ENCODE measurements at places on chromosomes 12 and 14.
A peak's percentile ranks its signal among the peaks of the same experiment; 100 is the strongest.

GRCh38 chr12:131221957-131222328 is 268.2 kb downstream of the ADGRD1 start:
- no peak for DNase-seq
- peaks cover 8% of the 10 kb centered on the region for H3K27me3 ChIP-seq
- no peak overlapping the region for H3K4me3 ChIP-seq
- no peaks in the 10 kb centered on the region for H3K36me3 ChIP-seq

- H3K27me3 ChIP-seq, result no peaks in the 10 kb centered on the region
- H3K36me3 ChIP-seq, result no peaks in the 10 kb centered on the region
- H3K4me3 ChIP-seq, result no peak overlapping the region
- no peak for DNase-seq
- no peaks in the 10 kb centered on the region for H3K4me1 ChIP-seq
Measured at GRCh38 chr14:34338056-34338455, 124.0 kb downstream of the SPTSSA start.

DNA sequence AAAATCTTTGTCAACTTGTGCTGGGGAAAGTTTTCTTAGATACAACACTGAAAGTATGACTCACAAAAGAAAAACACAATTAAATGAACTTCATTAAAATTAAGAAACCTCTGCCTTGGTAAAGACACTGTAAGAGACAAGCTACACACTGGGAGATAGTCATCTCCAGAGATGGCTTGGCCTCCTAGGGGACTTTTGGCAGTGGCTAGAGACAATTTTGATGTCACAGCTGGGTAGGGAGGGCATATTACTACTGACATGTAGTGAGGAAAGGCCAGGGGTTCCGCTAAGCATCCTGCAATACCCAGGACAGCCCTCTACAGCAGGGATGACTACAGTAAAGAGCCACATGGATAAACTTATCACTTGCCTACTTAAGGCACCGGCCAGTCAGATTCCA is 8.7 kb upstream of the RNASE4 start:
- H3K27me3 ChIP-seq, result peaks cover 7% of the 10 kb centered on the region
- no peaks in the 10 kb centered on the region for H3K36me3 ChIP-seq
- no peak overlapping the region for H3K4me3 ChIP-seq
- peaks cover 13% of the 10 kb centered on the region for H3K4me1 ChIP-seq
- no peak for DNase-seq

DNA sequence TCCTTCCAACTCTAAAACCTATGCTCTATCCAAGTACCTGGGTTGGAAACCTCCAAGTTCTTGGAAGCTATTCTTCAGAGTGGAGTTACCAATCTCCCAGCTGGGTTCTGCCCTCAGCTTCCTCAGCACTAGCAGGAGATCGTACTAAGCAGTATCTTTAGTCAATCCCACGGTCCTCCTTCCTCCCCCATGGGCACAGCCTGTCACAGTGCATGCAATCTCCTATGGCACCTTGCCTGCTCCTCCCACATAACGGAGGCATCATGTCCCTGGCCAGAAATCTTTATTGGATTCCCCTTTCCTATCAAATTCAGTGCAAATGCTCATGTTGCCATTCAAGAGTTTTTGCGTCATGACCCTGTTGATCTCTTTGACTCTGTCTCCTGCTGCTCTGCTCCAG is 5.4 kb upstream of the LPAR5 start:
- no peak for DNase-seq
- no peaks in the 10 kb centered on the region for H3K27me3 ChIP-seq
- H3K4me1 ChIP-seq, result peaks cover 4% of the 10 kb centered on the region
- no peaks in the 10 kb centered on the region for H3K36me3 ChIP-seq
- H3K27ac ChIP-seq, result no peak overlapping the region

- no peaks in the 10 kb centered on the region for H3K27me3 ChIP-seq
- no peaks in the 10 kb centered on the region for H3K36me3 ChIP-seq
- no peaks in the 10 kb centered on the region for H3K4me1 ChIP-seq
- H3K4me3 ChIP-seq, result no peak overlapping the region
- no peak overlapping the region for H3K27ac ChIP-seq
- no peak for DNase-seq
Measured at GRCh38 chr12:132921685-132922084, 34.3 kb upstream of the CHFR start.

GRCh38 chr12:127245437-127245836 is 1021.5 kb upstream of the TMEM132C start:
- H3K4me3 ChIP-seq, result no peak overlapping the region
- H3K36me3 ChIP-seq, result no peaks in the 10 kb centered on the region

GRCh38 chr14:69355607-69356281 is 42.4 kb downstream of the ERH start:
- H3K27ac ChIP-seq, result no peak overlapping the region
- DNase-seq, result no peak
- H3K36me3 ChIP-seq, result no peaks in the 10 kb centered on the region

DNA sequence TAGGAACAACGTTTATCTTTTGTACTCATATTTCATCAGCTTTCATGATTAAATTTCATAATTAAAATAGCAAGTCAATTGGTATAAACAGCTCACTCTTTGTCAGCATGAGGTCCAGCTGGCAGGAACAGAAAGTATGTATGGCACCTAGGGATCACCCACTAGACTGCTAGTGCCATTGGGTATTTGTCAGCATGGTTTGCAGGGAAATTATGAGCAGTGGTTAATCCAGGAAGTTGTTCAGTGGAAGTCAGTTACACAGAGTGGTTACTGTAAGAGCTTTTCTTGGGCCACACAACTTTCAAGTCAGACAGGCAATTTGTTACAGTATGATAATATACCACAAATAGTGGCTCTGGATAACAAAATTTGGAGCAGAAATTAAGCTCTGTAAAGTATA is 340.3 kb upstream of the RGS6 start:
- H3K4me1 ChIP-seq, result peaks cover 63% of the 10 kb centered on the region
- H3K36me3 ChIP-seq, result peaks cover 4% of the 10 kb centered on the region
- peak; percentile 65 for DNase-seq
- H3K4me3 ChIP-seq, result no peak overlapping the region
- H3K27me3 ChIP-seq, result no peaks in the 10 kb centered on the region

GRCh38 chr14:95619785-95620417 is 66.3 kb upstream of the TCL1B start:
- H3K4me3 ChIP-seq, result no peak overlapping the region
- no peak for DNase-seq
- no peaks in the 10 kb centered on the region for H3K36me3 ChIP-seq
- H3K27me3 ChIP-seq, result no peaks in the 10 kb centered on the region
- no peak overlapping the region for H3K27ac ChIP-seq
- no peaks in the 10 kb centered on the region for H3K4me1 ChIP-seq

GRCh38 chr12:103444983-103445382 is 50.8 kb downstream of the C12orf42 start:
- H3K27ac ChIP-seq, result no peak overlapping the region
- no peak overlapping the region for H3K4me3 ChIP-seq
- H3K36me3 ChIP-seq, result no peaks in the 10 kb centered on the region
- peaks cover 22% of the 10 kb centered on the region for H3K4me1 ChIP-seq
- no peak for DNase-seq
- H3K27me3 ChIP-seq, result no peaks in the 10 kb centered on the region

DNA sequence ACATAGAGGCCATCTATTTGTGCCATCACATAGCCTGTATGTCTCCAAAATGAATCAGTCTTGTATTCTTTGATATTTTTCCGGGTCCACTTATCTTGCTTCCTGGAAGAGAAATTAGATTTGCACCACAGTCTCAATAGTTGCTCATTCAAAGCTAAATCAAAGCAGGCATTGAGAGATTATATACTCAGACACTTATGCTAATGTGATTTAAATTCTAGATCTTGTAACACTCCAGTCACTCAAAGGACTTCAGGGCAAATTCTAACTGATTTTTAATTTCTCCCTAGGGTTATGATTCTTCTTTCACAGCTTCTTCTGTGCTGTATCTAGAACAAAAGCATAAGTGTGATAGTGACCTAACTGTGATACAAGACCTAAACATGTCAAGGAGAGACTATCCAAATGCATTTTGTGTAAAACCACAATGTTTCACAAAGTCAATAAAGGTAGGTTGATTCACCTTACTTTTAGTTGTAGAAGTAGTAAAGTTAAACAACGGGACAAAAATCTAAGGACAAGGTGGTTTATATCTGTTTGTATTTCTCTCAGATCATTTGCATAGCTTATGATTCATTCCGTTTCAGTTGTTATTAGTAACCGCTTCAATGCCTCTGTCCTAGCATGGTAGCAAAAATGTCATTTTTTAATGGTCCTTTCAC is 26.8 kb downstream of the PLBD1 start:
- no peak overlapping the region for H3K27ac ChIP-seq
- no peaks in the 10 kb centered on the region for H3K27me3 ChIP-seq
- no peak for DNase-seq
- no peak overlapping the region for H3K4me3 ChIP-seq

DNA sequence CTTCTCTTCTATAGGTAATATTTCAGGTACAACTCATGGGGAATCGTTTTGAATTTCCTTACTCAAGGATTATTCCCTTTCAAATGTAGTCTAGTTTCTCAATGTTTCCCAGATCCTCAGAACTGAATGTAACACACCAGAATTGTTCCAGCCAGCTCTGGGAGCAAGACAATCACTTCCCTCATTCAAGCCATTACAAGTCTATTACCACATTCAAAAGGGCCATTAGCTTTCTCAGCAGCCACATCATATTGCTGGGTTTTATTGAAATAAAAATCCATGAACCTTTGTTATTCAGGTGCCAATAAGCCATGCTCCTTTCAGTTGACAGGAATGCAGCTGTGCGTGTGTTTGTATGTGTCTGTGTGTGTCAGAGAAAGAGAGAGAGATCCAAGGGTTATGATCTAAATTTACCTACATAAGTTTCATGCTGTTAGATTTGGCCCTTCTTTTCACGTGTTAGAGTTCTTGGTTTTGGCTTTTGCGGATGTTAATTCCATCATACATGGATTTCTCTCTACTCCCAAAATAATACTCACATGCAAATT is 357.7 kb downstream of the BCAT1 start:
- DNase-seq, result no peak
- peaks cover 14% of the 10 kb centered on the region for H3K4me1 ChIP-seq
- H3K27me3 ChIP-seq, result no peaks in the 10 kb centered on the region
- H3K36me3 ChIP-seq, result no peaks in the 10 kb centered on the region

- H3K27me3 ChIP-seq, result no peaks in the 10 kb centered on the region
- DNase-seq, result peak; percentile 50
- H3K36me3 ChIP-seq, result no peaks in the 10 kb centered on the region
- H3K4me1 ChIP-seq, result peaks cover 44% of the 10 kb centered on the region
- peak overlapping the region; percentile 77 for H3K4me3 ChIP-seq
Measured at GRCh38 chr12:29147731-29148595, 1.1 kb upstream of the FAR2 start.

- H3K36me3 ChIP-seq, result peaks cover 83% of the 10 kb centered on the region
- H3K27ac ChIP-seq, result no peak overlapping the region
- H3K27me3 ChIP-seq, result no peaks in the 10 kb centered on the region
- DNase-seq, result no peak
Measured at GRCh38 chr14:99177886-99178835, 93.8 kb downstream of the BCL11B start.

DNA sequence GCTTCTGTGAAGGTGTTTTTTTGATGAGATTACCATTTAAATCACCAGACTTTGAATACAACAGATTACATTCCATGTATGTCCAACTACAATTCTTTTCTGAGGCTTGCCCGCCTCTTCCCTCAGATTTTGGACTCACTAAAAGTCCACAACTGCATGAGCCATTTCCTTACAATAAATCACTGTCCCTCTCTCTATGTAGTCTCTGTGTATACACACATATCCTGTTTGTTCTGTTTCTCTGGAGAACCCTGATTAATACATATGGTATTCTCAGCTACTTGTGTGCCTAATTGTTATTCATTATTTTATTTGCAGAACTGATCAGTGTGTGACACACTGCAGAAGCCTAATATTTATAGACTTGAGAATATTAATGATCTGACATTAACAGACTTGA is 2.4 kb upstream of the MIPOL1 start:
- no peak for DNase-seq
- no peak overlapping the region for H3K27ac ChIP-seq
- H3K4me3 ChIP-seq, result no peak overlapping the region

GRCh38 chr12:111111681-111112080 is 191.3 kb upstream of the MYL2 start:
- DNase-seq, result no peak
- no peaks in the 10 kb centered on the region for H3K4me1 ChIP-seq
- H3K36me3 ChIP-seq, result no peaks in the 10 kb centered on the region
- peaks cover 4% of the 10 kb centered on the region for H3K27me3 ChIP-seq

GRCh38 chr12:32824596-32824995 is 68.9 kb upstream of the YARS2 start:
- H3K27me3 ChIP-seq, result no peaks in the 10 kb centered on the region
- H3K4me3 ChIP-seq, result no peak overlapping the region
- H3K4me1 ChIP-seq, result no peaks in the 10 kb centered on the region
- no peaks in the 10 kb centered on the region for H3K36me3 ChIP-seq

GRCh38 chr14:49768301-49769121 is 558 bp downstream of the KLHDC2 start:
- H3K4me1 ChIP-seq, result peaks cover 35% of the 10 kb centered on the region

DNA sequence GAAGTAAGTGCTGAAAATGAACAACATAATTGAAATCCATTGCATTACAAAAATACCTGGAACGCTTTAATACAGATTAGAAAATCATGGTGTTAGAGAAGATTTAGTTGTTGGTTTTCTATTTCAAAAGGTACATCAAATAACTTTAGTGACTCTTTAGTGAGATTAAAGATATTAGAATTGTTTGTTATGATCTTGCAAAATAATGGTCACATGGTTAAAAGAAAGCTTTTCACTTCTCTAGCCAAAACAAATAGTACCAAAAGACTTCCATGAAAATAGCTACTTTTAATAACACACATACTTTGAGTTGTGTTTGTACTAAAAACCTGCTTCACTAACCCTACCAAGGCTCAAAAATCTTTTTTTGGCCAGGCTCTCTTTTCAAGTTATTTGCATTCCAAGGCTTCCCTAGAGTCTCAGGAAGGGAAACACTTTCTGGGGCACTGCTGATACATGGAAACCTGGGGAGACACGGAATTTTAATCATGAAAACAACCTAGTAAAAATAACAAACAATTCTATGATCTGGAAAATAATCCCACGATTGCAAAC is at the start of gene SLCO1A2:
SLCO1A2 (minus strand) TSS at position 147 of the 555 bp plus-strand sequence. CDS start 270 bp downstream, outside the sequence.
- H3K4me3 ChIP-seq, result no peak within 1 kb of the TSS
- no peaks in the 10 kb centered on the region for H3K4me1 ChIP-seq
- no peaks in the 10 kb centered on the region for H3K27me3 ChIP-seq
- H3K27ac ChIP-seq, result no peak within 1 kb of the TSS
- no peaks in the 10 kb centered on the region for H3K36me3 ChIP-seq

DNA sequence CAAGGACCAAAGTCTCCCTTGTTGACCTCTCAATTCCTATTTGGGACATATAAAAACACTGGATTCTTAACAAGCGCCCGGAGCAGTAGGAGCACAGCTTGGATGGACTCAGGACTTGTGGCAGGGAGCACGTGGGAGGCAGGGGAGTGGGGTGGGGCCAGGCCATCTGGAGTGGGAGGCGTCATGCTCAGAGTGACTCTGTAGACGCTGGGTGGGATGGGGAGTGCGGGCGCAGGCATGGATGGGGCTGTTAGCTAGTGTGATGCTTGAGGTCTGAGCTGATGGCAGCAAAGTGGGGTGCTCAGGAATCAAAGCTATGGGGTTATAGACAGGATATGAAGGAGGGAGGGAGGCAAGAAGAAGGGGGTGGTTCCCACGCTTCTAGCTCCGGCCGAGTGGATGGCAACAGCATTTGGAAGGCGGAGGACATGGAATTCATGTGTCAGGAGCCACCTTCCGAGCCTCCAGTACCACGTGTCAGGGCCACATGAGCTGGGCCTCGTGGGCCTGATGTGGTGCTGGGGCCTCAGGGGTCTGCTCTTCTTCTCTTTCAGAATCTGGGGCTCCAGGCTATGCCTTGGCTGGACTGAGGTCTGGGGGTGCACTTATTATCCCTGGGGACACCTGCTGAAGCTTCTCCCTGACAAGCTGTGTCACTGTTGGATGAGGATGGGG is 26.2 kb downstream of the MEG3 start:
- no peak overlapping the region for H3K4me3 ChIP-seq
- no peak for DNase-seq
- H3K27ac ChIP-seq, result no peak overlapping the region
- H3K4me1 ChIP-seq, result peaks cover 12% of the 10 kb centered on the region
